ENCODE measurements at places on chromosomes 1 and 21. TPM values are rescaled to one million over a fixed set of nuclear protein-coding genes. Genes with fewer than 3 reads are reported as not detected.

FNBP1L gene
- 209 TPM for total RNA-seq

OPRD1 gene
- 0.25 TPM for total RNA-seq

HJV gene
- under 0.01 TPM for total RNA-seq

ANKRD35 gene
- 1.7 TPM for total RNA-seq

OR2L3 gene
- total RNA-seq, result 0.25 TPM

LEFTY1 gene
- total RNA-seq, result 0.74 TPM

RIIAD1 gene
- total RNA-seq, result 15.2 TPM

NCAM2 gene
- 35.9 TPM for total RNA-seq

CYP4B1 gene
- total RNA-seq, result under 0.01 TPM

FCRL5 gene
- total RNA-seq, result not detected

TRMT1L gene
- 14.5 TPM for total RNA-seq

RGS8 gene
- 11.3 TPM for total RNA-seq

CACHD1 gene
- 17.0 TPM for total RNA-seq

TNFRSF18 gene
- total RNA-seq, result not detected
